ENCODE measurements at places on chromosomes 5 and 9. TPM values are rescaled to one million over a fixed set of nuclear protein-coding genes. Genes with fewer than 3 reads are reported as not detected.

KLF4 gene
- 33.7 TPM for total RNA-seq

NDUFAF2 gene
- 48.6 TPM for total RNA-seq

IFNA21 gene
- not detected for total RNA-seq

RANBP17 gene
- total RNA-seq = 10.6 TPM

FOXD4 gene
- total RNA-seq = 0.26 TPM

CTNNA1 gene
- total RNA-seq = 495 TPM

BSPRY gene
- 20.4 TPM for total RNA-seq

RASGEF1C gene
- total RNA-seq = under 0.01 TPM

NDFIP1 gene
- total RNA-seq = 16.8 TPM

AIF1L gene
- total RNA-seq = 2.6 TPM

- DNase-seq = no peak
These were observed 217.2 kb downstream of the RFX3 start for GRCh38 chr9:3308609-3309008.

DNA sequence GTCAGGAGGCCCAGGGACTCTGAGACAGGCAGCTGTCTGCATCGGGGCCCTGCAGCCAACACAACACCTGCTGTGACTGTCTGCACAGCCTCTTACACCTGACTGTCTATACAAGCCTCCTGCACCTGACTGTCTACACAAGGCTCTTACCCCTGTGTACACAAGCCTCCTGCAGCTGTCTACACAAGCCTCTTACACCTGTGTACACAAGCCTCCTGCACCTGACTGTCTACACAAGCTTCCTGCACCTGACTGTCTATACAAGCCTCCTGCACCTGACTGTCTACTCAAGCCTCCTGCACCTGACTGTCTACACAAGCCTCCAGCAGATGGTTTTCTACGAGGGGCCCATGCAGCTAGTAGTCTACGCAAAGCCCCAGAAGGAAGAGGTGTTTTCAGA, 18.6 kb downstream of the IRX2 start:
- DNase-seq = no peak

DNA sequence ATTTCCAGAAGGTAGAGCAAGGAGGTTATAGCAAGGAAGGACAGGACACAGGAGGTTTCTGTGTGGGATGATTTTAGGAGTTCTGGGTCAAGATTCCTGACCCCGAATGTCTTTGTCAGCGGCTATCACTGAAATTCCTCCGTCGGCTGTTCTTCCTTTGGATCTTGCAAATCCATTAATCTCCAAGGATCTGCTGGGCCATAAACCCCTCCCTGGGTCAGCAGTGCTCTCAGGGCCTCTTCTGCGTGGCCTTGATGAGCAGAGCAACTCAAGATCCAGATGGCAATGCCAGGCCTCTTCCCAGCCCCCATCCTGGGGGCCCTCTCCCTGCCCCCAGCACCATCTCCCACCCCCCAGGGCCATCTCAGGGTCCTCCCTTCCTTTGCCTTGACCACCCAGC, 16.3 kb upstream of the COL27A1 start:
- DNase-seq = no peak

DNA sequence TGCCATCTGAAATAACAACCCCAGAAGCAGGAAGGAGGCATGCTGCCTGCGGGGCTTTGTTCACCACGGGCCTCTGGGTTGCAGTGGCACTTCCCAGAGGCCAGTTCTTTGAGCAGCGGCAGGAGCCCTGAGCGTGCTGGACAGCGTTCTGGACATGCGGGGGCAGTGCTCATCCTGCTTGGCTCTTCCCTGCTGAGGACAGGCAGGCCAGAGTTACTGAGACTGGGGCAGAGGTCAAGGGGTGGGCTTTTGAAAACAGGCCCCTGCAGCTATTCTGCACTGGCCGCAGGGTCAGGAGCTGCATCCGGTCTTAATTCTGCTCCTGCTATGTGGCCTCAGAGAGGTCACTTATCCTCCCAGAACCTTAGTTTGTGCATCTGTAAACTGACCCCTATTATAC, 258.6 kb downstream of the FSTL4 start:
- DNase-seq = no peak

- DNase-seq = no peak
These were observed 55.7 kb downstream of the LHFPL2 start for GRCh38 chr5:78592735-78593386.

GRCh38 chr5:156399323-156399722, 72.4 kb downstream of the SGCD start:
- no peak for DNase-seq

DNA sequence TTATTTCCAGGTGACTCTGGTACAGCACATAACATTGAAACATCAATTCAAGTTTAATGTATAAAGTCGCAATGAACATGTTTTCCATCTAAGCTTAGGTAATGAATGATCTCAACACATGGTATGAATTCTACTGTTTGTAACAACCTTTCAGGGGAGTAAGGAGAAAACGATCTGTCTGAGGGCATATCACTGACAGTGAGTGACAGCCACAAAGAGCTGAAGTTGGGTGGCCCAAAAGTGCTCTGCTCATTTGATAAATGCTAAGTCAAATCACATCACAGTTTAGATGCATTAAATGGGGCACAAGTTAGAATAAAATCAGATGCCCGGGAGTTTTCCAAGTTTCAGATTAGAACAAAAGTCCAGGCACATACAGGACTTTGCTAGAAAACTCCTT, 1.2 kb downstream of the FANCC start:
- no peak for DNase-seq

DNA sequence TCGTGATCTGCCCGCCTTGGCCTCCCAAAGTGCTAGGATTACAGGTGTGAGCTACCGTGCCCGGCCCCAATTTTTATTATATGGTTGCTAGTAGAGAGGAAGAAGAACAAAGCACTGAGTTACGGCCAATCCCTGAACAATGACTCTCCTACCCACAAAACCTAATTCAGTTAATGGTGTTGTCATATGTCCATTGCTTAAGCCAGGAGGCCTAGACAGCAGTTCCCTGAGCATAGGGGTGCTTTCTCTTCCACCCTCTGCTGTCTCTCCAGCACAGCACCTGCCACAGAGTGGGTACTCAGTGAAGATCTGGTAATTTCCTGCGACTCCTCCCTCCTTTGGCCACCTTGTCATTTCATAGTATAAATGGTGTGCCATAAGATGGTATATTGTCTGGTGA, 21.4 kb upstream of the LTC4S start:
- DNase-seq = no peak

DNA sequence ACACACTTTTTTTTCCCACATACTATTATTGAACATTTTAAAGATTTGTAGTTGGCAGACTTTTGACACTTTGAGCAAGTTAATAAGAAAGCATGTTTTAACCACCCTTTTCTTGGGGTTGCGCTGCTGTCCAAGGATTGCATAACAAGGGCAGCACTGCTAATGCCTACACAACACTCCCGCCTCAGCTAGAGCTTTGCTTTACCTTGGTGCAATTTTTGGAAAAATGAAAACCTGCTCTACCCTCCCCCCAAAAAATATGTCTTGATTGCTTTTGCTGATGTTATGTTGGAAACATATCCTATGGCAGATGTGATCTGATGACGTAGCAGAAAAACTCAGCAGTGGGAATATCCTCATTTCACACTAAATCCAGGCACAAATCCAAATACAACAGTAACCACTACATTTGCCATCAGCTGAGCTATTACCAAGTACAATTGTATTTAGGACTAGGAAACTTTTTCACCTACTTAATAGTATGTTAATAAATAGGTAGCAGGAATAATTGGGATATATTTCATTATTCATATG, 51.5 kb downstream of the UBE2R2 start:
- no peak for DNase-seq

GRCh38 chr5:154509784-154510555, 31.9 kb upstream of the HAND1 start:
- no peak for DNase-seq

DNA sequence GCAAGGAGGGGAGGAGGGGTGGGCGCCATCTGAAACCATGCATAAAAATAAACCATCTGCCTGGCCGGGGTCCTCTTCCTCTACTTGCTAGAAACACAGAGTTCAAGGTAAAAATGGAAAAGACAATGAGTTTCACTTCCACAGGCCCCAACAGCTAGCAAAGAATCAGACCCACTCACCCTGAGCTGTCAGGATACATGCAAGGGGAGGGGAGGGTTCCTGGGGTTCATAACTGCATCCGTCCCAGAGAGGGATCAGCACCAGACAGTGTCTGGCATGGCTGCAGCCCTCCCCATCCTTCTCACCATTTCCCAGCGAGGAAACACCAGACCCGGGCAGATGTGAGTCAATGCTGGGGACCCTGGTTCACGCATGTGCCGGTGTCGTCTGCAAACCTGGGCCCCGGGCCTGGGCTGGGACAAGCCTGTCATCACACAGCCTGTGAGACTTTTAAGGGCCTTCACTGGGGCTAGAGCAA, 55.4 kb downstream of the SEMA4D start:
- no peak for DNase-seq

DNA sequence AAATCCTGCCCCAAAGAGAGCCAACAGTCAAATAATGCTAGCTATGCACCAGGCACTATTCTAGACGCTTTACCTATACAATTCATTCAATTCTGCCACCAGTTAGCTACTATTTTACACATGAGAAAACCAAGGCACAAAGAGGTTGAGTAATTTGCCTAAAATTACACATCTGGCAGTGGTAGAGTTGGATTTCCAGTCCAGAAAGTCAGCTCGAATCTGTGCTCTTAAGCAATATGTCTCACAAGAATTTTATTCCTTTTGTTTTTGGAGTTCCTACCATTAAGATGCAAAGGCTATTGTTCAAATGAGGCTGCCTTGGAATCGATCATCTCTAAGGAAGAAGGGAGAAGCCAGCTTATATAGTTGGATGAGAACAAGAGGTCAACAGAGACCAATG, 256.9 kb upstream of the RASA1 start:
- no peak for DNase-seq

DNA sequence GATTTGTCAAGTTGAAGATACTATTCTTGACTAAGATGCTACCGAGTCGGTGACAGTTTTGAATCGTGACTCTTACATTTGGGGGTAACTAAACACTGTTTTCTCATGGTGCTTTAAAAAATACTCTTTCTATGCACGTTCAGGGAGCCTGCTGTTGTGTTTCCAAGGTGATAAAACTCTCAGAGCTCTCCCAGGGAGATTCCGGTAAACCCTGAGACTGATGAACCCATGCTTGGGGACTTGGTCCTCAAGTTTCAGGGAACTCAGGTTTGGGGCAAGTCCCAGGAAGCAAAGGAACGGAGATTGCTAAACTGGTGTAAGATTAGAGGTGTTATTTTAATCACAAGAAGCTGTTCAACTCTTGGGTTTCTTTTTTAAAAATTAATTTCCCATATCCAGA, 1.4 kb downstream of the GDA start:
- DNase-seq = no peak

DNA sequence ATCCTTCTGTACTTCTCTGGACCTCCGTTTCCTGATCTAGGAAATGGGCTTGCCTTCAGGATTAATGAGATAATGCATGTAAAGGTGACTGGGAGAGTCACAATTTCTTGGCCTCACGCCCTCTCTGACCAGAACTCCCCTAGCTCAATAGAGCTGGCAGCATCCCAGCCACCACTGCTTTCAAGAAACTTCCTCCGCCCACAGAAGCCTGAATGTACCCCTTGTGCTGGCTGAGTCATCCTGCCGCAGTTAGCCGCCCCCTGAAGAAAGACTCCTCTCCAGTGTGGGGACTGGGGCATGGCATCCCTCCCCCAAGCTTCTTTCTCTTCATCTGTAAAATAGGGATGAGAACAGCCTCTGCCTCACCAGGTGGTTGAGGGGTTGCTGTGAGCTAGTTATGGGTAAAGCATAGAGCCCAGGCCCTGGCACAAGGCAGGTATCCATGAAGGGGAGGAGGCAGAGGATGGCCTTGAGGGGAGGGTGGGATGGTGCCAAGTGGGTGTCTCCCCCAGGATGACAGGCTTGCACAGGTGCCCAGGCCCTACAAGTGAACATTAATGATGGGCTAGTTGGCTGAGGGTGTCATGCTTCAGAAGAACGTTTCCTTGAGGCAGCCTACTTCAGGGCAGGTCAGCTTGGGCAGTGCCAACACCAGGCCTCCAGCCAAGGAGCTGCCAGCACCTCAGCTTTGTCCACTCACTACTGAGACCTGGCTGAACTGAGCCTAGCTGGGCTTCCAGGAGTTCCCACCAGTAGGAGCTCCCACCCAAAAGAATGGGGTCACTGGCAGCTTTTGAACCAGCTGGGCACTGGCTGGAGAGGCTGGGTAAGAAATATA, 3.4 kb downstream of the PDLIM4 start:
- DNase-seq = peak; percentile 82

DNA sequence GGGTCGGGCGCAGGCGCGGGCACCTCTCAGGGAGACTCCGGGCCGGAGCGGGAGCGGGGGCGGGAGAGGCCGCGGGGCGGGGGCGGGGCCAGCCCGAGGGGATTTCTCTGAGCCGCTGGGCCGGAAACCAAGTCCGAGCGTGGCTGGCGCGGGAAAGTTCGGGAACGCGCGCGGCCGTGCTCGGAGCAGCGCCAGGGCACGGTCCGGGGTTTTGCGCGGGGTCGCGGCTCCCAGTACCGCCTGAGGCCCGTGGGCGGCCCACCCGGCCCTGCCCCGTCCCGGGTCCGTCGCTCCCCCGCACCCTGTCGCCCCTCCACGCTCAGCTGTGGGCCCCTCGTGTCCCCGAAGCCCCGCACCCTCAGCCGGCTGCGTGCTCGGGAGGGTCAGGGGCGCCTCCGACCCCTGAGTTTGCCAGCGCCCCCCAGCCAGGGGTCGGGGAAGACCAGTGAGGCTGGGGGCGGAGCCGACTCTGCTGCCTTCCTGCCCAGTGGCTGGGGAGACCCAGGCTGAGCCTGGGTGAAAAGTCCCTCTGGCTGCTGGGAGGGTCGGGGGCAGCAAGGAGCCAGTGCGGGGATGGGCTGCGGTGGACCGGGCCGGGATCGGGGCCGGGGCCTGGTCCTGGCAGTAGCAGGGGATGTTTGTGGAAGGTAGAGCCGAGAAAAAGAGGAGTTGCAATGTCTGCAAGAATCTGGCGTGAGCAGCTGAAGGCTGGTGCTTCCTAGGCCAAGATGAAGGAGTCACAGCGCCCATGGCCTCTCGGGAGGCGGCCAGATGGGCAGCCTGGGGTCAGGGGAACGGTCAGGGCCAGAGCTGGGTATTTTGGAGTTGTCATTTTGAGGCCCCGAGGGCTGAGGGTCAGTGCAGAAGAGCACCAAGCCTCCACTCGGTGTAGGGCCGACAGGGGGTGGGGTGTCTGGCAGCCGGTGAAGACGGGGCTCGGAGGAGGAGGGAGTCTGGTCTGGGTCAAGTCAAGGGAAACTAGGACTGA, 588 bp downstream of the TRAF2 start:
- DNase-seq = no peak

GRCh38 chr9:108617676-108618075, 238.1 kb downstream of the ACTL7B start:
- peak; percentile 63 for DNase-seq
